Activated CD8-positive, alpha-beta memory T cell treated with anti-CD3 and anti-CD28 coated beads, Interleukin-2, amount 10 ng/mL, durations not matched to agents 7 days and 5 days (primary cell): ENCODE measurements at places on chromosomes 13 and 19. TPM values are rescaled to one million over a fixed set of nuclear protein-coding genes. Genes with fewer than 3 reads are reported as not detected.

The IFI30 gene
- total RNA-seq: 66.2 TPM

The FOXA3 gene
- not detected for total RNA-seq

The CCDC70 gene
- not detected for total RNA-seq

The C19orf44 gene
- 3.5 TPM for total RNA-seq

The A1BG gene
- 12.2 TPM for total RNA-seq

The CEP89 gene
- total RNA-seq: 21.9 TPM

The NFIX gene
- 0.32 TPM for total RNA-seq

The TEX101 gene
- not detected for total RNA-seq
